ENCODE measurements at places on chromosomes 2 and 18.

- no peak for DNase-seq
Observed at GRCh38 chr2:168686452-168687191, 115.8 kb upstream of the NOSTRIN start.

- no peak for DNase-seq
Observed at GRCh38 chr2:31213601-31214443, 3.5 kb downstream of the CAPN14 start.

GRCh38 chr2:24919506-24920097, 435 bp downstream of the ADCY3 start:
- DNase-seq: no peak

GRCh38 chr2:105969552-105969951, 224.5 kb downstream of the UXS1 start:
- DNase-seq: no peak

DNA sequence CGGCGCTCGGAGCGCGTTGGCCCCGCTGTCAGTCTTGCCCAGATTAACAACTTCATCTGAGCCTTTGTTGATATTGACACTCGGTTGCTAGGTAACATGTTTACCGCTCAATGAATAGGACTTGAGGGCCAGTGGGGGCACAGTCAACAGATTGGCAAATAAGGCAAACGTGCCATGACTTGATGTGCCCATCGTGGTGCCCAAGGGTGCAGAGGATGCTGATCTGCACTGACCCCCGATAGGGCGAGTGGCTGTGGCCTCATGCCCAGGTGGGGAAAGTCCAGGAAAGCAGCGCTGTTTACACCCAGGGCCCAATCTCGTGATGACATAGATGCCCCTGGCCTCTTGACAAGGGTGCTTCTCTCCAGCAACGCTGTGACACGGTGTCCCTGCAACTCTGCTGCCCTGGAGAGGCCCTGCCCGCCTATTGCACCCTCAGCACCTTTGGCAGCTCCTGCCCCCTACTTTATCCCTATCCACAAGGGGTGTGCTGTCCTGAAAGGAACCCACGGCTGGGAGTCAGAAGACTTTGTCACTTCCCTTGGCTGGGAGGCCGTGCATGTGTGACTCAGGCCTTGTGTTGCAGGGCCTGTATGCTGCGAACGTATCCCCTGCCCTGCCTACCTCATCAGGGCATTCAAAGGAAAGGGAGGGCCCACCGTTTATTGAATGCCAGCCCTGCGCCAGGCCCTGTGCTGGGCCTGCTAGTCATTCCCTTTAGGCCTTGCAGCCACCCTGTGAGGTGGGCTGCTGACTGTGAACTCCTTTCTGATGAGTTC, 158.0 kb downstream of the INHBB start:
- DNase-seq: no peak

GRCh38 chr18:23141104-23141999, 6.1 kb downstream of the CABLES1 start:
- no peak for DNase-seq

DNA sequence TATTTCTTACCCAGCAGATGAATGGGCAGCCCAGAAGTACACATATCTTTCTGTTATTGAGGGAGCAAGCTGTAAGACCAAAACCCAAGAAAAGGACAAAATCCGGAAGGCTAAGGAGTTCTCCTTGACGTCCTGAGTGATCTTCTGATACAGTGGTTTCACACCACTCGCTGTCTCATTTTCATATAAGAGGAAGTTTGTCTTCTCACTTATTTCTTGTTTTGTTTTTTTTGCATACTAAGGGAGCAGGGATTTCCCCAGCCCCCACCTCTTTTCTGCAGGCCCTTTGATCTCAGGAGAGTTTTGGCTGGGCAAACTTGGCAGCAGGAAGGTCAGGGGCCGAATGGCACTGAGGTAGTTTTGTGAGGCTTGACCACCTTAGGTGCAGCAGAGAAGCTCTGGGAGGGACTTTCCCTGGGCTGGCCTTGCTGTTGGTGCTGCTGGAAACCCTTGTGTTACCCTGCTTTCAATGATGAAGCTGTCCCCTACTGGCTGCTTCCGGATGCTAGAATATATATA, 13.3 kb downstream of the CHRNA1 start:
- no peak for DNase-seq

DNA sequence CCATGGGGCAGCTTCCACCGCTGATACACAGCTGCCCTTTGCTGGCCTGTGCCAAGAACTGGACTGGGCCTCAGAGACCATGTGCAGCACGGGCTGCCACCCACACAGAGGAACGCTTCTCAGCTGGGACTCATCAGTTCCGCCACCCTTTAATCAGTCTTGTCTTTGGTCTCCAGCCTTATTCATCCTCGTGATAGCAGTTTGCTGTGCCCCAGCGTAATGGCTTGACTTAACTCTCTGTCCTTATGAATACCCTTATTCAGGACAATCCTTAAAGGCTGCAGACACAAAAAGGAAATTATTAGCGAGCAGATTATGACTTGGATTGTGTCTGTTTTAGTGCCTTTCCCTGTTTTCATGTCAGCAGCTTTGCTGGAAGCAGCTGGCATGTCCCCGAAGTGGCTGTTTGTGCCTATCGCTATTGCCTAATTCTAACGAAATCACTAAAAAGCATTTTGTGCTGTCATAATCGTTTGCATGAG, 108.9 kb upstream of the DAPL1 start:
- DNase-seq: no peak

DNA sequence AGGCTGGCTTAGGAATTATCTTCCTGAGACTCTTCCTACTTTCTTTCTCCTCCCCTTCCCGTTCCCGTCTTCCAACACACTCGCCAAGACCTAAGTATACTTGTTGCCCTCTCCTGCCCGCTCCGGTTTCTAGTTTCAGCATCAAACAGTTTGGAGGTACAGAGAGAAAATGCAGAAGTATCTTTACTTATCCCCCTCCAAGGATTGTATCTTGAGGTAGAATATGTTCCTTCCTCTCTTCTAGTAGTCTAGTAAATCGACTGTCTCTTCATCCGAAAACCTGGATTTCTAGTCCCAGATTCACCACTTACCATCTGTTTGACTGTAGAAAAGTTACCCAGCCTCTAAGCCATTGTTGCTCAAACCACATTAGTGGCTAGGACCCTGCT, 755 bp downstream of the EIF4E2 start:
- DNase-seq: no peak

GRCh38 chr2:72579591-72580180, 246.1 kb downstream of the EXOC6B start:
- DNase-seq: no peak

GRCh38 chr18:62720048-62720447, 4.7 kb downstream of the PHLPP1 start:
- no peak for DNase-seq

DNA sequence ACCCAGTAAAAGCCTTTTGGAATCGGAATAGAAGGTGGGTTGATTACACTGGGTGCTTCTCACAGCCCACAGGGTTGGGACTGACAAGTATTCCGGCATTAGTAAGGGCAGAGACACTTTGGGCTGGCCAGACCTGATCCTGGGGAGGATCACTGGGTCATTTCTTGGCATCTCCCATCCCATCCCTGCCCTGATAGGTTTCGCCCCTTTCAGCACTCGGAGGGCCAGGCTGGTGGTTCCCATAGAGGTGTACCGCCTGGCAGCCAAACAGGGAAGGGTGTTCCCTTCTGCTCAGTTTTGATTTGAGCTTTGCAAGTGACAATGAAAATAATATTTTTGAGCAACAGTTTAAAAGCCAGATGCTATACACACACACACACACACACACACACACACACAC, 37.3 kb downstream of the CYP1B1 start:
- DNase-seq: no peak

GRCh38 chr2:237190966-237191713, 105.5 kb downstream of the COPS8 start:
- no peak for DNase-seq

DNA sequence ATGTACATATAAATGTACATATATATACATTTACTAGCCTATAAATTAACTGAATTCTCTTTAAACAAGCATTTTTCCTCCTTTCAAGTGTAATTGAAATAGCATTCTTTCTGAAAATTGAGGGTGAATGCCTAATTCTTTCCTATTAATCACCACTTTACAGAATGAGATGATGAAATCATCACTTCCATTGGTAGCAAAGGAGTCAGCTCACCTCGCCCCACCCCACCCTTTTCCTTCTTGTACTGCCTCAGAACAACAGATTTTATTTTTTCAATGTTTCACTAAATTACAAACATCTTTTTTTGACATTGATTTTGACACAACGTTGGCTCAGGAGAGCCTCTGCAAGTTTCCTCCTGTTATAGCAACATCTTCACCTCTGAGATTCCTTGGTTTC, 181.9 kb upstream of the CDH7 start:
- DNase-seq: no peak

DNA sequence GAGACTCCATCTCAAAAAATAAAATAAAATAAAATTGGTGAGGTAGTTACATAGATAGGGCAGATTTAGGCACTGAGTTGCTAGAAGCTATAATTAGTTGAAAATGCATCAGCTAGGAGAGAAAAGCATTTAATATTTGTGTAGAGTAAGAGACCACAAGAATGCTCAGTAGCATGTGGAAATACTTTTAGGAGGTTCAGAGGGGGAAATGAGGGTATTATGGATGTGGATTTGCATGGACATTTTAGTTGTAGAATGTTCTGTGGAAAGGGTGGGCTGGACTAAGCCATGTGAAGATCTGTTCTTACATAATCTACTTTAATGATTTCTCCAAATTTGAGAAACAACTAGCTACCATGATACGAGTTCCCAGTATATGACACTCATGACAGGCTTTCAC, 95.5 kb downstream of the ATP9B start:
- DNase-seq: no peak

GRCh38 chr2:9374071-9374730, 49.1 kb downstream of the ITGB1BP1 start:
- DNase-seq: no peak

GRCh38 chr2:7672027-7672684, 754.9 kb downstream of the RNF144A start:
- no peak for DNase-seq

- DNase-seq: no peak
Observed at GRCh38 chr2:15436195-15436594, 124.9 kb downstream of the NBAS start.

GRCh38 chr2:204239411-204240165, 303.0 kb downstream of the ICOS start:
- no peak for DNase-seq

- DNase-seq: no peak
Observed at GRCh38 chr2:60796573-60797509, 40.8 kb downstream of the PAPOLG start.

DNA sequence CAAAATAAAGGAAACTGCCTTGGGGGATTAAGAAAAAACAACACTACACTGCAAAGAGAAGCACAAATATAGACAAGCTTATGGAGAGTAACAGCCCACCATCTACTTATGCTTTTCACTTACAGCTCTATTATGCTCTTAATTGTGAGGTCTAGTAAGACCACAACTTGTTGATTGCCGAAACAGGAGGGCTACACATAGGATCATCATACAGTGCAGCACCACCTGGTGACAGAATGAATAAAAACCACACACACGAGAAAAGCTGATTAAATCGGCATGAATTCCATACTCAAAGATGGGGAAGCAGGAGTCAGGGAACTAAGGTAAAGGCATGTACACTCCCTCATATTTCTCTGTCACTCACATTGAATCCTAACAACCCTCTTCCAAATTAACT, 259.2 kb downstream of the IKZF2 start:
- no peak for DNase-seq

DNA sequence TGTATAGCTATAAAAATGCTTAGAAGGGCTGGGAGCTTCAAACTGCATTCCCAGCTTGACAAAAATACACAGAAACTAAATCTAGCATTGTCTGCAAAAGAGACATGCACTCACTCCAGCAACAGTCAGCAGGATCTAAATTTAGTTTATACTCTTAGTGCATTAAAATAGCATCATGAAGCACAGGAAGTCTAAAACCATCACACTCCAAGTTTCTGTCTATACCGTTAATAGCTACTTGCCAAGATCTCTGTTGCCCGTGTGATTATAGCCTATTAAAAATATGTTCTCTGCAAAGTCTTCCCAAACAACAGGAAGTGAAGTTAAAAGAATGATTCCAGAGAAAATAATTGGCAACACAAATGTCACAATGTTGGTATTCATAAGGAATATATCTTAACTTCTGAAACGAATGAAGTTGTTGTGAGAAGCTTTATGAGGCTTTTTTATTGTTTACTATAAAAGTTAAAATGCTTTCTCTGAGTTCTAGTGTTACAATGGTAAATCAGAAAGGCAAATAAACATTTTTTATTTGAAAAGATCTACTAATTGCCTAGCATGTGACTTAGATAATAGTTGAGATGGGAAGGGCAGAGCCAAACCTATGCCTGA, 184.2 kb downstream of the ZNF385B start:
- no peak for DNase-seq

GRCh38 chr2:234847364-234847635, 104.5 kb upstream of the SH3BP4 start:
- DNase-seq: no peak

- DNase-seq: no peak
Observed at GRCh38 chr2:241558532-241559322, at the start of gene BOK. Gene BOK (plus strand): TSS chr2:241558745. CDS start chr2:241559484, 739 bp downstream.

- no peak for DNase-seq
Observed at GRCh38 chr2:64859312-64860212, 129.6 kb upstream of the SLC1A4 start.

DNA sequence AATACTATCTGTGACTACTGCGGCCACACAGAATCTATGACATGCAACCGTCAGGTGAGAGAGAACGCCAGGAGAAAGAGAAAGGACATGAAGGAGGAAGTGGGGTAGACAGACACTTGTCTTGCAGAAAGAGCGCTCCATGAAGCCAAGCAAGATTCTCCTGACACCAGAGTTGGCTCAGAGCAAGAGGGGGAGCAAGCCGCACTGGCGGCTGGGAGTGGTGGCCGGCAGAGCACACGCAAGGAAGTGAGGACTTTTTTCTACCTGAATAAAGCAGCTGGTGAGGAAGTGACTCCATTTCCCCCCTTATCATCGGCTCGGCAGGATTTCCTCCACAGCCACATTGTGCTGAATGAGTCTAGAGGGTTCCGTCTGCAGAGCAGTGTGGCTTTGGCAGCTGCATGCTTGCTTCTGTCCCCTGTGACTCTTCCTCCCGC, 181.6 kb downstream of the BCL2 start:
- DNase-seq: peak; percentile 37

GRCh38 chr2:7972670-7973069, 709.2 kb upstream of the ID2 start:
- DNase-seq: no peak

DNA sequence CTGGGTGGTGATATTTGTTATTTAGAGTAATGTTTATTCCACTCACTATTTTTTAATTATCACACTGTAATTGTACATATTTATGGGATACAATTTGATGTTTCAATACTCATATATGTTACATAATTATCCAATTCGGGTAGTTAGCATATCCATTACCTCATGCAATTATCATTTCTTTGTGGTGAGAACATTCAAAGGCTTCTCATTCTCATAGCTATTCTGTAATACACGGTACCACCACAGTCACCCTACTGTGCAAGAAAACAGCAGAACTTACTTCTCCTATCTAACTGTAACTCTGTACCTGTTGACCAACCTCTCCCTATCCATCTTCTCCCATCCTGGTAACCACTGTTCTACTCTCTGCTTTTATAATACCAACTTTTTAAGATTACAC, 4.6 kb downstream of the TBC1D8 start:
- DNase-seq: no peak
